ENCODE measurements at places on chromosomes 2 and 18. TPM values are rescaled to one million over a fixed set of nuclear protein-coding genes. Genes with fewer than 3 reads are reported as not detected.

- DNase-seq: no peak
These were observed 518.1 kb upstream of the VRK2 start for GRCh38 chr2:57528499-57528898.

- no peak for DNase-seq
These were observed 56.0 kb downstream of the LRPPRC start for GRCh38 chr2:43939695-43940256.

- no peak for DNase-seq
These were observed 241.3 kb downstream of the RBM43 start for GRCh38 chr2:151020411-151020810.

GRCh38 chr2:69914950-69915945 lies at the start of gene MXD1:
Gene MXD1 (plus strand): TSS chr2:69915109. CDS start chr2:69915331, 222 bp downstream.
- no peak for DNase-seq

DNA sequence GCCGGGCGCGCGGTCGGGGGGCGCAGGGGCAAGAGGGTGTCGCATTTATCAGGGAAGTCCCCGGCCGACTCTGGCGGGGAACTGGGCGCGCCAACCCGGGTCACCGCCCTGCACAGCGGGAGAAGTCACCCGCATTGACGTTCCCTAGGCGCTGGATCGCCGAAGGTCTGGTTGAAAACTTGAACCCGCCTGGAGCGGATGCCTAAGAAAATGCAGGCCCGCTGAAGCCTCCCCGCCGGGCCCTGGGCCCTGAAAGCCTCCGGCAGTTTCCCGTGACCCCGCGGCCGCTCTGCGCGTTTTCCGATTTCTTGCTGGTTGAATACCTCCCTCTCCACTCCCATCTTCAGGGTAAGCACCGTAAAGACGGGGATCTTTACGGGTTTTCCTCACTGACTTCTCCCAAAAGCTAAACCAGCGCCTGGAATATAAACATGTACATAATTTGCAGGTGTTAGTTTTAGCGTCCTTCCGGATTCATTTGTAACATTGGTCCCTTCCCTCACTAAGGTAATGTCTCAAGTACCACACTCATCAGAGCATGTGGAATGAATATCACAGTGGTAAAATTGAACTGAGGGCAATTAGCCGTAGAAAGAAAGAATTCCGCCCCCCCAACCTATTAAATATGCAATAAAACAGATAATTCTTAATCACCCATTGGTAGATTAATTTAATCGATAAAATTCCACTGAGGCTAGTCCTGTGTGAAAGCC lies 675 bp upstream of the SPIRE1 start:
- peak; percentile 17 for DNase-seq

TMEM200C gene
- not detected for polyA plus RNA-seq

All from CD4-positive, alpha-beta memory T cell (primary cell).